Cardiac muscle cell (in vitro differentiated cells and primary cell): ENCODE measurements at places on chromosomes 1 and 21.

DNA sequence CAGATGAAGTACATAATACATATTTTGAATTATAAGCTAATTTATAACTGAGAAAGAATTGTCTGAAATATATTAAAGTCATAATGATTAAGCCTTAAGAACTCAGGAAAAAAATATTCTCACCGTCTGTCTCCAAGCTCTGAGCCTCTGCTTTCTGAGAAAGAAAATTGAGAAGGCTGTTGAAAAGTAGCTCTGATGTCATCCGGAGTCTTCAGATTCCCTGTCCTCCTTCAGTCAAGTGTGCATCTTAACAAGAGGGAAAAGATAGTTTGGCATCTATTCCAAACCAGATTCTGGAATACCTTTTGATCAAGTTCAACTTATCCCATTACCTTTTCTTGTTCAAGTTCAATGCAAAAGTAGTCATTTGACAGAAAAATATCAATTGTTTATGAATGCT is 50.6 kb downstream of the NRIP1 start:
- no peak overlapping the region for H3K4me3 ChIP-seq
- H3K27ac ChIP-seq = no peak overlapping the region
- H3K27me3 ChIP-seq = no peaks in the 10 kb centered on the region
- peaks cover 11% of the 10 kb centered on the region for H3K4me1 ChIP-seq
- no peaks in the 10 kb centered on the region for H3K36me3 ChIP-seq
- no peak for DNase-seq

DNA sequence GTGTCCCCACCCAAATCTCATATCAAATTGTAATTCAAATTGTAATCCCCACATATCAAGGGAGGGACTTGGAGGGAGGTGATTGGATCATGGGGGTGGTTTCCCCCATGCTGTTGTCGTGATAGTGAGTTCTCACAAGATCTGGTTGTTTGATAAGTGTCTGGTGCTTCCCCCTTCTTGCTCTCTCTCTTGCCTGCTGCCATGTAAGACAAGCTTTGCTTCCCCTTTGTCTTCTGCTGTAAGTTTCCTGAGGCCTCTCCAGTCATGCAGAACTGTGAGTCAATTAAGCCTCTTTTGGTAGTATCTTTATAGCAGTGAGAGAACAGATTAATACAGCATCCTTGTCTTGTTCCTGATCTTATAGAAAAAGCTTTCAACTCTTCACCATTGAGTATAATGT is 6.5 kb upstream of the LRRC39 start:
- H3K27me3 ChIP-seq = no peaks in the 10 kb centered on the region
- H3K4me1 ChIP-seq = peaks cover 2% of the 10 kb centered on the region
- H3K36me3 ChIP-seq = no peaks in the 10 kb centered on the region
- no peak for DNase-seq
- H3K27ac ChIP-seq = no peak overlapping the region
- H3K4me3 ChIP-seq = no peak overlapping the region

DNA sequence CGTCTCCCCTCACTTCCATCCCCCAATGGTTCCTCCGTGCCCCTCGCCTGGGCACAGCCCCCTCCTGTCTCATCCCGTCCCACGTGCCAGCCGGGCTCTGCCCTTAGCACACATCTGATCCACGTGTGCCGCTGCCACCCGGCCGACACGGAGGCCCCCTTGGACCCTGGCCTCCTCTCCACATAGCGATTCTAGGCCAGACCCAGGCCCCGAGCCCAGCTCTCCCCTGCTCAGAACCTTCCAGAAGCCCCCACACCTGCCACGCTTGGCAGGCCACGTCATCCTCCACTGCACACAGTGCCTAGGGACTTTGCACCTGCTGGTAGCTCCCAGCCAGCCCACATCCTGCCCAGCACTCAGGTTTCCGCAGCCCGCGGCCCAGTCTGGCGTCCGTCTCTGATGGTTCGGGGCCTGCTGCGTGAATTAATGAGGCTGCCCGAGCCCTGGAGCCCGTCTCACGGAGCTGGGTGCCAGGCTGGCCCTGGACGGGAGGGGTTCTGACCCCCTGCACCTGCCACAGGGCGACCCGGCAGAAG is 20.1 kb downstream of the PLCH2 start:
- no peaks in the 10 kb centered on the region for H3K4me1 ChIP-seq
- H3K27ac ChIP-seq = no peak overlapping the region
- H3K36me3 ChIP-seq = no peaks in the 10 kb centered on the region
- H3K27me3 ChIP-seq = peaks cover 5% of the 10 kb centered on the region
- no peak for DNase-seq
- H3K4me3 ChIP-seq = no peak overlapping the region

DNA sequence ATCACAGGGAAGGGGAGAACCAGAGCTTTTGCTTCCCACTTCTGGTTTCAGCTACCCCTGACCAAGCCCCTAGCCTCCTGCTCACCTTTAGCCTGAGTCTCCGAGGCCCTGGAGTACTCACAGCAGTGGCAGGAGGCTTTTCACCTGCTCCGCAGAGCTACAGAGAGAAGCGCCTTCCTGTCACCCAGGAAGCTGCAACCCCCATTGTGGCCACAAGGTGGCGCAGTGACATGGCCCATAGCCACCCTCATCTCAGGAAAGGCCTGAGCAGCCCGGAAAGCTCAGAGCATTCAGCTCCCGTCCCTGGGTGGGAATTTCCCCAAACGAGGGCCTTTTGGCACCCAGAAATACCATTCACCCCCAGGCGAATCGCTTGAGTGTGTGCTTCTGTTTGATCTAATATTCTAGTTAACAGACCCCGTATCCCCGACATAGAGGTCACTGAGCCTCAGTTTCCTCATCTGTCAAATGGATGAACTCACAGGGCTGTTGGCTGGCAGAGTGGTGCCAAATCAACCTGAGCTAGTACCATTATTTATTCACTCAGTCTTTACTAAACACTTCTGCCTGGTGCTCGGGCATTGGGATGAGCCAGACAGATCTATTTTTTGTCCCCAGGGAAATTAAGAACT is 25.3 kb downstream of the A3GALT2 start:
- H3K4me1 ChIP-seq = no peaks in the 10 kb centered on the region
- H3K4me3 ChIP-seq = no peak overlapping the region
- peak; percentile 82 for DNase-seq
- H3K27ac ChIP-seq = no peak overlapping the region
- no peaks in the 10 kb centered on the region for H3K27me3 ChIP-seq

GRCh38 chr1:1321477-1321876 is 3.0 kb downstream of the INTS11 start:
- no peak overlapping the region for H3K27ac ChIP-seq
- H3K4me3 ChIP-seq = no peak overlapping the region
- peaks cover 8% of the 10 kb centered on the region for H3K36me3 ChIP-seq
- DNase-seq = no peak
- H3K27me3 ChIP-seq = no peaks in the 10 kb centered on the region

- H3K27ac ChIP-seq = no peak overlapping the region
- no peak for DNase-seq
- H3K36me3 ChIP-seq = peaks cover 33% of the 10 kb centered on the region
- no peaks in the 10 kb centered on the region for H3K27me3 ChIP-seq
These were observed 17.9 kb downstream of the IFNAR2 start for GRCh38 chr21:33247599-33247998.

- H3K27ac ChIP-seq = no peak overlapping the region
- no peaks in the 10 kb centered on the region for H3K36me3 ChIP-seq
- H3K4me1 ChIP-seq = no peaks in the 10 kb centered on the region
- DNase-seq = no peak
These were observed 290.2 kb upstream of the USP24 start for GRCh38 chr1:55505326-55505725.

- H3K27me3 ChIP-seq = no peaks in the 10 kb centered on the region
- H3K27ac ChIP-seq = peak overlapping the region; percentile 99
- H3K4me1 ChIP-seq = peaks cover 42% of the 10 kb centered on the region
- no peaks in the 10 kb centered on the region for H3K36me3 ChIP-seq
These were observed 1.1 kb upstream of the RCSD1 start for GRCh38 chr1:167628741-167629515.

DNA sequence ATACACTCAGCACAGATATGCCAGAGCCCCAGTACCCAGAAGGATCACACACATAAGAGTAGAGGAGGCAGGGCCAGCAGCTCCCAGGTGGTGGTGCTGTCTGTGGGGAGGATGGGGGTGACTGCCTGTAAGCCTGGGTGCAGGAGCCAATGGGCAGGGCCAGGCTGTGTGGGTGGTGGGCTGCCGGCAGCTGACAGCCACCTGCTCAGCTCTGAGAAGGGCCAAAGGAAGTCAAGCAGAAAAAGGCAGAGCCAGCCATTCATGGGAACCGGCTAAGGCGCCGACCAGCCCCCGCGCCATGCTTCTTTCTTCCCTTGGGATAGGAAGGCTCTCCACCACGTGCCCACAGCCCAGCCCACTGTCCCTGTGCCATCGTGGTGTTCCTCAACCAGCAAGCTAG is 14.1 kb downstream of the PIK3C2B start:
- H3K27me3 ChIP-seq = no peaks in the 10 kb centered on the region
- DNase-seq = no peak
- H3K4me3 ChIP-seq = no peak overlapping the region
- no peak overlapping the region for H3K27ac ChIP-seq
- H3K36me3 ChIP-seq = no peaks in the 10 kb centered on the region
